Activated CD4-positive, CD25-positive, alpha-beta regulatory T cell treated with anti-CD3 and anti-CD28 coated beads, Interleukin-2, amount 50 U/mL, for 72 hours (primary cell): ENCODE measurements at places on chromosomes 12 and 14.

DNA sequence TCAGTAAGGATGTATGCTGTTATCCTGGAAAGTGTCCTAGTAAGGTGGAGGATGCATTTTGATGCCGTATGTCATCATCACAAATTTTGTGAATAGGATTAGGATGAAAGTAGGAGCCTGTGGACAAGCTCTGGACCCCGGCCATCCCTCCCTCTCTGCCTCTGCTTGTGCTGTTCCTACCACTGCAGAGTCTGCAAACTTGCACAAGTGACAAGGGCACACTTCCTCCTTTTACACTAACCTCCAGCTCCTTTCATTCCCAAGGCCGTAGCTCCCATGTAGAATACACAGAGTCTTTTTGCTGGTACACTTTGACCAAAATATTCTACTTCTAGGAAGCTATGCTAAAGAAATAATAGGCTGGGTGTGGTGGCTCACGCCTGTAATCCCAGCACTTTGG is 13.3 kb upstream of the TMCC3 start:
- DNase-seq: no peak

DNA sequence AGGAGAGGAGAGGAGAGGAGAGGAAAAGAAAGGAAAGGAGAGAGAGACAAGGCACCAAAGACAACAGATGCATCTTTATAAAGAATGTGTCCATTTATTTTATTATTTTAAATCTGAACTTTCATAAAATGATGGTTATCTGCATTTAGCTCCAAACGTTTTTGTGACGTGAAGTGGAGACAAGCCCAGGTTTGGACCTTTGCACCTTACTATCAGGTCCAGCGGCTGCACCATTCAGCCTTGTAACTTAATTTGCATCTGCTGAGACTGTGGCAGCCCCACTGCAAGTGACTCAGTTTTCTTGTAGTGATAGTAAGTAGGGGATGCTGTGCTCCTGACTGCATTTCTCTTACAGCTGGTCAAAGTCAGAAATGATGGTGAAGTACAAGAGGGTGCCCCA is 130.7 kb downstream of the NTF3 start:
- DNase-seq: no peak

- DNase-seq: no peak
Measured at GRCh38 chr14:65151609-65151956, 49.3 kb upstream of the MAX start.

DNA sequence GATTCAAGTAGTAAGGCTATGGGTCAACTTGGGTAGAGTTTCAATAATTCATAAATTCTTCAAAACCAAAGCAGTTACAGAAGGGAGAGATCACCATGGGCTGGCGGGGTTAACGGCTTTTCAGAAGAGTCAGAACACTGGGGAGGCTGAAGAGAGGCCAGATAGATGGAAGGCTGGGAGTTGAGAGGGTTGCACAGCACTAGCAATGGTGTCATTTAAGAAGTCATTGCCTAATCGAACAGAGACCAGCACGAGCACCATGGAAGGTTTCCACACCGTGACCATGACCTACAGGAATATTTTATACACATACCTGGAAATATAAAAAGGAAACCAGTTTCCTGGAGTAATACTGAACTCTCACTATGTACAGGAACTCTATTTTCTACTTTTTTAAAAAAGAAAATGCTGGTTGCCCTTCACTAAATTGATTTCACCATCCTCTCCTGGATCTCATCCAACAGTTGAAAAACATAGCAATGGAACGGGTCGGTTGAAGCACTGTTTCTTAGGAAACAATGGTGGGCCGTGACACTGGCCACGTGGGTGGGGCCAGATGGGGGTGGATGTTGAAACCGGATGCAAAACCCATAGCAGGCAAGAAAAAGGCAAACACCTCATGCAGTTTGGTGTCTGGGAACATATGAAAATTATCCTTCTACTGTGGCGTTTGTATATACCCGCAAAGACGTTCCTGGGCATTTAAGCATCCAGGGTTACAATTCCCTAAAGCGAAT is 38.0 kb upstream of the RIN3 start:
- no peak for DNase-seq
